Suprapubic skin (tissue), 4 donors: ENCODE measurements at places on chromosomes 4 and X. TPM values are rescaled to one million over a fixed set of nuclear protein-coding genes. Genes with fewer than 3 reads are reported as not detected.

DNA sequence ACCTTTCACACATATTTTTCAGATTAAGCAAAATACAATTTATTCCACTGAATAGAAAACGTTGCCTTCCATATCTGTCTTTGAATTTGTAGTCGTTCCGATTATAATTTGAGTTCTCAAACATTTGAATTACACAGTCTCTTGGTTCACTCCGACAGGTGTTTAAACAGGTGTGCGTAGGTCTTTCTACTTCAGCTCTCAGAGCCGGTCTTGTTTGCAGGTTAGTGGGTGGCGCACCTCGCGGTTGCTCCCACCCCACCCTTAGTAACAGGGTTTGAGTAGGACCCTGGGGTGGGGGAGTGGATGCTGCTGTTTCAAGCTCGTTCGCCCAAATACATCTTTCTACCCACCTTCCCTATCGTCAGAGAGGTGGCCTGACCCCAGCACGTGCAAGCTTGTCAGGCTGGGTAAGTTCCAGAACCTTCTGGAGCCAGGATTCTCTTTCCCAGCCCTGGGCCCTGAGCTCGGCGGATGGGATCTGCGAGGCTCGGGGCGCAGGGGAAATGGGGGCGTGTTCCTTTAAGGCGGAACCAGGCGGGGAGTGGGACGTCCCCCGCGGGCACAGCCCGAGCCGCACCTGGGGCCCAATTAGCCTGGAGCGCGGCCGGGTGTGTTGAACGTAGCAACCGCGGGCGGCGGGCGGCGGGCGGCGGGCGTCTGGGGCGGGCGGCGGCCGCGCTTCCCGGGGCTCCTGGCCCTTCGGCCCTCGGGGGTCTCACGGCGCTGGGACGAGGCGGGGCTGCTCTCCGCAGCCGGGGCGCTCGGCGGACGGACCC is at the start of gene FAM149A:
FAM149A (plus strand) TSS at position 591 of the 776 bp plus-strand sequence.
- peaks cover 8% of the 10 kb centered on the region for H3K27me3 ChIP-seq
- H3K27ac ChIP-seq = no peak within 1 kb of the TSS
- no peak for DNase-seq
- peak within 1 kb of the TSS; percentile 65 for H3K4me3 ChIP-seq

- no peaks in the 10 kb centered on the region for H3K4me1 ChIP-seq
- DNase-seq = no peak
- H3K36me3 ChIP-seq = no peaks in the 10 kb centered on the region
- no peak overlapping the region for H3K27ac ChIP-seq
- H3K4me3 ChIP-seq = no peak overlapping the region
Observed at GRCh38 chrX:16212024-16212423, 44.7 kb downstream of the MAGEB17 start.

The PLAC8 gene
- 1.3 TPM for total RNA-seq

- H3K36me3 ChIP-seq = no peaks in the 10 kb centered on the region
- no peak overlapping the region for H3K4me3 ChIP-seq
Observed at GRCh38 chr4:81621490-81621889, 149.8 kb upstream of the RASGEF1B start.
